ENCODE measurements at places on chromosomes 5 and 9.

DNA sequence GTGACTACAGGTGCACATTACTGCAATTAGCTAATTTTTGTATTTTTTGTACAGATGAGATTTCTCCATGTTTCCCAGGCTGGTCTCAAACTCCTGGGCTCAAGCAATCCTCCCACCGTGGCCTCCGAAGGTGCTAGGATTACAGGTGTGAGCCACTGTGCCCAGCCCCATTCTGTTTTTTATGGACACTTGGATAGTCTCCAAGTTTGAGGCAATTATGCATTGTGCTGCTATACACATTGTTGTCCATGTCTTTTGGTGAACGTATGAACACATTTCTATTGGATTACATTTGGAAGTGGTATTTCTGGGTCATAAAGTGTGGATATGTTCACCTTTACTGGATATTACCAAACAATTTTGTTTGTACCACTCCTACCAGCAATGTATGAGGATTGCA is 22.4 kb upstream of the PLPP1 start:
- DNase-seq, result no peak

DNA sequence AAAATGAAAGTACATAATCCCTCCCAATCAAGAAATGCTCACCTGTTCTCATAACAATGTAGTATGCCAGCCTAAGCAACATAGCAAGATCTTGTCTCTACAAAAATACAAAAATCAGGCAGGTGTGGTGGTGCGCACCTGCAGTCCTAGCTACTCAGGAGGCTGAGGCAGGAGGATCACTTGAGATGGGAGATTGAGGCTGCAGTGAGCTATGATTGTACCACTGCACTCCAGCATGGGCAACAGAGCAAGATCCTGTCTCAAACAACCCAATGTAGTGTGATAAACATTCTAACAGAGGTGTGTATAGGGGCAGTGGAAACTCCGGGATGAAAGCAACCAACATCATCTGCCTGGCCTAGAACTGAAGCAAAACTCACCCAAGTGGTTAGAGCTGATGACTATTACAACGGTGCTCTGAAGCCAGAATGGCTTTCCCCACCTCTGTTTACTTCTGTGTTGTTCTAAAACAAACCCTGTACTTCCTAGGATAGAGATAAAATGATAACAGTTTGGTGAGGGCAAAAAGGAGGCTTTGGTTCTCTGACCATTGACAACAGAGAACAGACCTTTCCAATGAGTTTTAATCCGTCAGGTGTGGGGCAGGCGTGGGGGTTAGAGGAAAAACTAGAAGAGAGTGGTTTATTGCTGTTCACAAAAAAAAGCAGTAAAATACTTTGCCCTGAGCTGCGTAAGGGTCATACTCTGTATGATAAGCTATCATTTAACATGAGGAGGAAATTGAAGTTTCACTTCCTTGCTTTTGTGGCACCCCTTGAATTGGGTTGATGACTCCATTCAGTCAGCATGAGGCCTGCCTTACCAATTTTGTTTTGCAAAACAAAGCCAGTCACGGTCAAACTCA is 18.9 kb downstream of the WNT8A start:
- DNase-seq, result no peak

- no peak for DNase-seq
Measured at GRCh38 chr5:9692576-9692975, 62.4 kb upstream of the TAS2R1 start.

DNA sequence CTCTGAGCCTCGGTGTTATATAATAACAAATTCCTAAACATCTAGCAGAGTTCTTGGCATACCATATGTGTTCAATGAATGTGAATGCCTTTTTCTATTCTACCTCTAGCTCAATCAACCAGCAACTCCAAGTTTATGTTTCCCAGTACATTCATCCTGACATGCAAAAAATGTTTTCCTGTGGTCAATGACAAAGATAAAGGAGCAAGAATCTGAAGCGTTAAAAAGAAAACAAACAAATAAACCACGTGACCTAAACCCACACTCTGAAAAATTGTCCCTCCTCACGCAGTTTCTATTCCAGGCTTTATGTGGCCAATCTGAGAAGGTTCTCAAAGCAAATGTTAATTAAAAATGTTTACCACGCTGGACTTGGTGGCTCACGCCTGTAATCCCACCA is 18.0 kb downstream of the KLF4 start:
- no peak for DNase-seq

DNA sequence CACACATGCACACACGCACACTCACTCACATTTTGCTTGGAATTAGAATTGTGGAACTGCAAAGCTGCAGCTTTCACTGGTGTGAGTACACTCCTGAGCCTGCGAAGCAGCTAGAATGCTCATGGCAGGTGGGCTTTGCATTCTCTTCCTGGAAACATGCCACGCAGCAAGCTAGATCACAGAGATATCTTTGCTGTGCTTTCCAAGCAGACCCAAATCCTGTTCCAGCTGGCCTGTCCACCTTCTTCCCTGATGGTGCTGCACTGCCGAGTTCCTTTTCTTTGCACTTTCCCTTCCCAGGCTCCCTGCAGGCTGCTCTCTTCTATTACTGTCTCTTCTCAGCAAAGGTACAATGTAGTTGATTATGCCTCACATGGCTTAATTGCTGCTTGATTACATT is 92.7 kb upstream of the CKMT2 start:
- no peak for DNase-seq

DNA sequence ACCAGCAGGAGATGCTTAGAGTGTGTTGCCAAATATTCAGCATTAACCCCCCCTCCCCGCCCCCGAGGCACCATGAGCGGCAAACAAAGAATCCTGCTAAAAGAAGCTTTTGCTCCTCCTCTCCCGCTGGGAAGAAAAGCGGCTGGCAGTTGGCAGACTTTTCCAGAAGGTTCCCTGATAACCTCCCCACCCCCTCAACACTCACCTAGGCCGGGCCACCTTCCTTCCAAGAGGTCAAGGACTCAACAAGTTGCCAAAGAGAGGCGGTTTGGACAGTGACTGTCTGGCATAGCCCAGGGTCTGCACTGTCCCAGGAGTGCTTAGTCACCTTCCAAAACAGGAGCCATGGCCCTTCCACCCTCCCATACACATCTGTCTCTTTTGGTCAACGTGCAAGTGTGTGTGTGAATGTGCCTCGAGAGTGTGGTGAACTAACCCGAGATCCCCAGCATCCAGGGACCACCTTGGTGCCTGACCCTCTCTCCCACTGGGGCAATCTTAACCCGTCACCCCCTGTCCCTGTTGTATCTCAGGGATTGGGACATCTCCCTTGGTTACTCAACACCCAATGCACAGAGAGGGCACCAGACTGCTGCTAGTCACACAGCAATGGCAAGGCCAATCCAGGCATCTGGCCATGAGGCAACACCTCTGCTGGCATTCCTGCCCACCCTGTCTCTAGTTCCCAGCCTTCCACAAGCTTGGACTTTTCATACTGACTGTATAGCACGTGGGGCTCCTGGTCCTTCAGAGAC is 18.9 kb downstream of the CAMK2A start:
- DNase-seq, result no peak

DNA sequence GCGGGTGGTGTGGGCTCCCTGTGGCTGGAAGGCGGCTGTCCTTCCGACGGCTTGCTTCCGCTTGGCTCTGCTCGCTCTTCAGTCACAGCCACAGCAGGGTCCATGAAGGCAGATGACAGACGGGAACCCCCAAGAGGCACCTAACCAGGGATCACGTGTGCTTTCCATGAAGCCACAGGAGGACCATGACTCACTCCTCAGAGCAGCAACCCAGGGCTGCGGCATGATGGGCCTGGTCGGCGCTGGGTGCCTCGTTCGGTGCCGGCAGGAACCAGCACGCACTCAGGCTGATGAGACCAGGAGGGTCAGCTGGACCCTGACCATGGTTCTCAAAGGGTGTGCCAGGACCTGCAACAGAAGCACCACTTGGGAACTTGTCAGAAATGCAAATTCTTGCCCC is 32.8 kb upstream of the MED10 start:
- no peak for DNase-seq

- no peak for DNase-seq
Measured at GRCh38 chr5:946720-947625, 54.3 kb downstream of the TRIP13 start.

GRCh38 chr5:873328-873727 is 19.3 kb downstream of the BRD9 start:
- DNase-seq, result peak; percentile 10

GRCh38 chr5:132176987-132177386 is 50.7 kb downstream of the P4HA2 start:
- DNase-seq, result no peak

GRCh38 chr5:61472172-61472958 is 140.3 kb downstream of the ZSWIM6 start:
- no peak for DNase-seq

- DNase-seq, result peak; percentile 59
Measured at GRCh38 chr5:54719384-54720283, 202.1 kb downstream of the SNX18 start.

DNA sequence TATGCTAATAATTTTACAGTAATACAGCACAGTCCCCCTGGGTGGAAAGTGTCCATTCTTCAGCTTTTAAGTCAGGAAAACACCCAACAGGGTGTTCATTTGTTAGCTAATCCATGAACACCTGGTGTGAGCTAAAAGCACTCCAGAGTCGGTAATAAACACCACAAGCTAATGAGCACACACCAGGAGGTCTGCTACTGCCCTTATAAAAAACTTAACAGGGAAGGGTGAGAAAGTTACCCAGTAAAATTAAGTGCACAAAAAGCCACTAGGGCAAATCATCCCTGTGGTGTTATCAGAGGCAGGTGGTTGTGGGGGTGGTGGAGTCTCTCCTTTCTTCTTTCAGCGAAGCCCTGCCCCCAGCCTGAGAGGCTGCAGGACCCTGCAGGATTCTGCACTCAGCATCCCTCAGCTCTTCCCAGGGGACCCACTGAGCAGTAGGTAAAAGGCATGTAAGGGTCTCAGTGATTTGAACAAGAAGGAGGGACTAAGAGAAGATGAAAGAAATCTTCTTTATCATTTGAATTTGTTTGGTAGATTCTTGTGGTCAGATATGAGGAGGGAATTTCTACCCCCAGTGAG is 14.4 kb downstream of the GDNF start:
- DNase-seq, result no peak

GRCh38 chr5:133944263-133945185 is 23.9 kb downstream of the C5orf15 start:
- no peak for DNase-seq

DNA sequence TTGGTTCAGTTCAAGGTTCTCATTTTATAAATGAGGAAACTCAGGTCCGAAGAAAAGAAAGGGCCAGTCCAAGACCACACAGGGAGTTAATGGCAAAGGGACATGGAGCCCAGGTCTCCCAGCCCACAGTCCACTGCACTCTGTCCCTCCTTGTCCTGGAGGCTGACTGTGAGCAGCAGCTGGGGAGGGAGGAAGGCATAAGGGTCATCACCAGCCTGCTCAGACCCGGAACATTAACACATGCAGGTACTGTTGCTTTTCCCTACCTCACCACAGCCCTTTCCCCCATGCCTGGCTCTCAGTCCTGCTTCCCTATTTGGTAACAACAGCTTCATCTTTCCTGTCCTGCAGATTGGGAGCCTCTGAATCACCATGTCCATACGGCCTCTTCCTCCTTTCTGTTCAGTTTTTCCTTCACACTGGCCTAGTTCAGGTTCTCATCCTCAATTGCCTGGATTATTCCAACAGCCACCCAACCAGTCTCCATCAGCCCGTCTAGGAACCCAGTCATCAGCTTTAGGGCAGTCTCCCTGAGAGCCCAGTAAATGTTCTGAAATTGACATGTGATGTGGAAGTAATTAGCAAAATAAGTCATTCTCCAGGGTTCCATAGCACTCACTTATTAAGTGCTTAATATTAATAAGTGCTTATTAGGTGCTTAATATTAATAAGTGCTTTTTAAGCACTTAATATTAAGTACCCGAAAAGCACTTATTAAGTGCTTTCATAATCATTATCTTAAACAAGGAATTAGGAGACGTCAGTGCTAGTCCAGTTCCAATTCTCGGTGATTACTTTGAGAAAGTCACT is 4.3 kb downstream of the GPX3 start:
- DNase-seq, result no peak

DNA sequence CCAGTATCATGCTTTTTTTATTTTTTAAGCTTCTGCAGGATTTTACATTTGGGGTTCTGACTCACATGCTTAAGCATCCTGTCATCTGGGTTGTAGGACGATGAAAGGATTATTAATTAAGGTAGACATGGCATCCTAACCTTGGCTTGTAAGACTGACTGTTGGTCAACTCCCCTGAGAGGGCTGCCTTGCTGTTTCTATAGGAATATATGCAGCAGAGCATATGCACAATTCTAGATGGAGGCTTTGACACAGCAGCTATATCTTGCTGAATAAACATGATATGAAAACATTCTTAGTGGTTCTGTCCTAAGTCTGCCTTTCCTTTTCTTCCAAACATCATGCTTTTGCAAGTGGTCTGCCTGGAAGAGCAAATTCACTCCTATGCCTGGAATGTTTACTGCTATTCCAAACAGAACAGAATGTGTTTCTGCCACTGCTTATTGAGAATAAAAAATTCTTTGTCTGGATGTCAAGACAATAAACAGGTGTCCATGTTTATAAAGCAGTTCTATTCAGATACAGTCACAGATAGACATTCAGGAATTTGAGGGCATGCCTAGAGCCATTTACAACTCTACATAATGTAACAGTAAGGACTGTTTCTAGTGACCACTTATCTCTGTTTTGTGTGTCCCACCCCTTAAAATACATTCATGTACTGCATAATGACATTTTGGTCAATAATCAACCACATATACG is 166.2 kb upstream of the PPP2R2B start:
- DNase-seq, result no peak

DNA sequence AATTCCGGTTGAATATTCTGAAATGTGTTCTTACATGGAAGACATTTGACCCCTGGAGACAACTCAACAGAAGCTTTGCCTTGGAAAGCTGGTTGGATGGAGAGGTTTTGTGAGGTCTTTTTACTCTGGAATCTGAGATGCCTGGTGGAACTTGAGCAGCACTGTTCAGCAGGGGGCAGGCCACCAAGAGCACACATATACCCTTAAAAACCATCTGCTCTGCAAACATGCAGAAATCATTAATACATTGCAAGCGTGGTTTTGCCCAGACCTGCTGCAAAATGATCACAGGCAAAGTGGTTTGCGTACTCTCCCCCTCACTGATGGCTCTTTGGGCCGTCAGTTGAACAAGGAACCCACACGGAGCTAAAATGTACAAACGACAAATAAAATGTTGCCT is 32.8 kb upstream of the DAP start:
- DNase-seq, result no peak

DNA sequence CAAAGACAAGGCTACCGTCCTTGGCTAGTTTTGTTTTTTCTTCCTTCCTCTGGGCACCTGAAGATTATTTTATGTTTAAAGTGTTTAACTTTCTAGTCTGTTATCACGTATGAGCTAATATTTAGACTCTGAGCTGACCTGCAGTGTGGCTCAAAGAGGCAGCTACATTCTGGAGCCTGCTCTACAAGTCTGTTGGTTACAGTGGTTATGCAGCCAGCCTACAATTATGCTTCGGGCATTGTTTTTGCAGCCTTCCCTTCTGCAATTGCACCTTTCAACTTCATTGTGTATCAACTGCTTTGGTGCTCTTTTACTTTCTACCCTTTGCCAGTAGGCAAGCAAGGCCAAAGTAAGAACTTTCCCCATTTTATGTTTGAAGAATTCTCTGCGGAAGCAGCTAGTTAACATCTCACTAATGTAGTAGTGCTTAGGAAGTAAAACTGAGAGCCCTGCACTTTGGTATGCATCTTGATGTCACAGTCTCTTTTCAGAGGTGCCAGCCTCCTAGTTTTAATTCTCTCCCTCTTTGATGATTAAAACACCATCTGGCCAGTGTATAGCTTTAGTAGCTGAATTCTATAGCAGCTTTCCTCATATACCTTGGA is 322.1 kb downstream of the FAM170A start:
- DNase-seq, result no peak

Measured in left ventricle myocardium inferior (tissue), 1 donor.